Astrocyte (in vitro differentiated cells and primary cell): ENCODE measurements at places on chromosomes 12 and 14.
A peak's percentile ranks its signal among the peaks of the same experiment; 100 is the strongest.

DNA sequence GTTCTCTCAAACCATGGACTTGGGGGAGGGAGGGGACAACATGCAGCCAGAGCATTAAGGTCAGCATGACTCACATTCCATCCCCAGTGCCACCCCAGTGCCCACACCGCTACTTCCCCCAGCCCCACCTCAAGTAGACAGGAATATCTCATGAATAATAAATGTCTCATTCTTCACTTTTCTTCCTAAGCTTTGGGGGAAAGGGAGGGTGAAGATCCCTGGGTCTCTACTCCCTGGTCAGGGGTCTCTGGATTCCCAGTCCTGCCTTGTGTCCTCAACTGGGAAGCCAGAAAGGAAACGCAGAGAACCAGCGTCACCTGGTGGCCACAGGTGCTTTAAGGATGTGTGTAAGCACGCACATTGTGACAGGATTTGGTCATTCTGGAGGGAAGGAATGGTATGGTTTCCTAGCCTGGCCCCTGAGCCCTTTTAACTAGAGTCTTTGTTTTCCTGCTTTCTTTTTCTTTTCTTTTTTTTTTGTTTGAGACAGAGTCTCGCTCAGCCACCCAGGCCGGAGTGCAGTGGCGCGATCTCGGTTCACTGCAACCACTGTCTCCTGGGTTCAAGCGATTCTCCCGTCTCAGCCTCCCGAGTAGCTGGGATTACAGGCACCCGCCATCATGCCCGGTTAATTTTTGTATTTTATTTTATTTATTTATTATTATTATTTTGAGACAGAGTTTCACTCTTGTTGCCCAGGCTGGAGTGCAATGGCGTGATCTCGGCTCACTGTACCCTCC is 3.4 kb downstream of the GPR84 start:
- DNase-seq, result peak; percentile 60

DNA sequence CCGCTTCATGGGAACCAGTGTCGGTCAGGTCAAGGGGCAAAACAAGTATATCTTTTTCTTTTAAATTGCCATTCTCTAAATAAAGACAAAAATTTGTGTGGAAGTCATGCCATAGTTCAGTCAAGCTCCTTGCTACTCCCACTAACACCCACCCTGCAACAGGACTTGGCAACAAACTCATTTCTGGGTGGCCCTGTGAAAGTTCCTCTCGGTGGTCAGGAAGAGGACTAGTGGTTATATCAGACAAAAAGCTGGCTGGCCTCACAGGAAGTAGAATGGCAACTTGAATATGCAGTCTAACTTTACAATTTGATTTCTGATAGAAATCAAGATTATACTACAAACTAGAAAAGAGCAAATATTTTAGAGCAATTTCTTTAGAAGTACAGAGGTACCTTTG is 11.2 kb downstream of the DHRS7 start:
- DNase-seq, result no peak

DNA sequence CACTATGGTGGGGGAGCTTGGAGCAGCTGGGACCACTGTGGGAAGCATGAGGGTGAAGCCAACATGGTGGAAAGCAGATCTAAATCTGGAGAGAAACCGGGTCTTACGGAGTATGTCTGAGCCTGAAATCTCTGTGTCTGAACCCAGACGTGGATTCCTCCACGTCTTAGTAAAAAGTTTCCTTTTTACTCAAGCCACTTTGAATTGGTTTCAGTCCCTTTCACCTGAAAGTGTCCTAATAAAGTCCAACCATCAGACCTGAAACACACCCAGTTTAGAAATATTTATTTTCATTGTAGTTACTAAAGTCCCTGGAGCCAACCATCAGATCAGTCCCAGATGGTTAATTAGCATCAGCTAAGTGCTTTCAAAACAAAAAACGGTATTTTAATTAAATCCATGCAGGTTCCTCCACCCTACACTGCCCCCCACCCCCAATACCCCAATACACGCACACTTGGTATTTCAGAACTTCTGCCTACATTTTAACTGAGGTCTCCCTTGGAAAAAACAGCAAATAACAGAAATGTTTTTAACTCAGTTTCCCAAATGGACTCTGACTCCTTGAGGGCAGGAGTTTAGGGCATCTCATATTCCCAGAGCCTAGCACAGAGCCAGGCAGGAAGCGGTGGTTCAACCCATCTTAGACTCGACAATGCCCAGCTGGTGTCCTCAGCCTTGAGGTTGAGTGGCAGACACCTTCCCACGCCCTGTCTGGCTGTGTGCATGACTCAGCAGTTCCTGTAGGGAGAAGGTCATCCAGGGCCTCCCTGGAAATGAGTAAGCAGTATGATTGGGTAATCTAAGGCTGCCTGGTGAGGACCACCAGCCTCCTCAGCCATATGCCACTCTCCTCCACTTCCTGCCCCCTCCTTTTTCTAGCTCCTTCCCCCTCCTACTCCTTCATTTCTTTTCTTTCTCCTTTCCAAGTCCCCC is 175.8 kb downstream of the TTC8 start:
- peak; percentile 96 for DNase-seq

GRCh38 chr12:132723015-132723763 is 12.5 kb downstream of the PGAM5 start:
- DNase-seq, result peak; percentile 35

DNA sequence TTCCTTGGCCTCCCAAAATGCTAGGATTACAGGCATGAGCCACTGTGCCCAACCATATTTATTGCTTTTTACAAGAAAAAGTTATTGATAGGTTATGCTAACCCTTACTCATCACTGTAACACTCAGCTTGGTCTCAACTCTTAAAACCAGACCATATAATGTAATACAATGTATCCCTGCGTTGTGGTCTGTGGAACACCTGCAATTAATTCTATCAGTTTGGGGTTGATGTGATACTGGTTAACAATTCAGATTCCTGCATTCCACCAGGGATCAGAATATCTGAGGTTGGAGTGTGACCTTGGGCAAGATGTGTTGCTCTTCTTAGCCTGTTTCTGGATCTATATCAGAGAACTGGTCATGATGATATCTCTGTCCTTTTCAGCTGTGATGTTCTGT is 419.0 kb downstream of the RAD51B start:
- no peak for DNase-seq

DNA sequence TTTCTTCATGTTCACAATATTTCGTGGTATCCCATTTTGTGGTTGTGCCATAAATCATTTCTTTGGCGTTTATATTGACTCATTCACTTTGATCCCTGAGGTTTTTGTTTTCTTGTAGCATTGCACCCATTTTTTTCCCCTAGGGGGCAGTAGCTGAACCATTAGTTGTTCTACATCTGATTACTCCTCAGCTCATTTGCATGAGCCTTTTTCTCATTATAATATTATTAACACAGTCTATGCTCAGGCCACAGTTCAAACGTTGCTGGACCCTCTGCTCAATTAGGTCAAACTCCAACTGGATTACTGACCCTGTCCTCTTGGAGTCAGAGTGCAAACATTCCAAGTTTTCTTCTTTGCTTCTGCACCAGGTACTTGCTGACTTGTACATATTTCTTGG is 475.4 kb upstream of the SEL1L start:
- no peak for DNase-seq
